ENCODE measurements at places on chromosomes 6 and 20.

DNA sequence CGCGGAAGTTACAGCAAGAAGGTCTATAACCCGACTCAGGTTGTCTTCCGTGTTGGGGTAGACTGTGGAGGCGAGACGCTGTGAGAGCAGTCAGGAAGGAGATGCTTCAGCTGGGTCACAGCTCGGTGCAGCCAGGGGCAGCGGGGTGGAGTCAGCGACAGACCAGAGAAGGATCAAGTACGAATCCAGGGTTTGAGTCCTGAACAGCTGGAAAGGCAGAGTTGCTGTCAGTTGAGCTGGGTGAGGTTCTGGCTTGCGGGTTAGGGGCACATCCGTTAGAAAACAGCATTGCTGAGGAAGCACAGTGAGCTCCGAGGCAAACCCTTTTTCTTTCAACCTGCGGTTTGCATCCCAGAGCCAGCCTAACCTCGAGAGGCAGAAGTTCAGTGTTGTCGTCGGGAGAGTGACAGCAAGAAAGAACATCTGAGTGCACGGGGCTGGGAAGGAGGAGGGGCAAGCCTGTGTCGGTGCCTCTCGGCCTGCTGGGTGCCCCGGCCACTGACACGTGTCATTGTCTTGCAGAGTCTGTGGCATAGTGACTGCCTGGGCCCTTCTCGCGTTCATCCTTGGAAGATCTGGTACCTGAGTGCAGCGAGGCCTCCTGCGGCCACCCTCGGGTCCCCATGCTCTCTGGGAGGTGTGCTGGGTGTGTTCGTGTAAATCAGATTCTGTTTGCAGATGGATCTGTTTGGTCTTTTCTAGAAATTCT is 20.0 kb downstream of the PNLDC1 start:
- DNase-seq, result no peak

DNA sequence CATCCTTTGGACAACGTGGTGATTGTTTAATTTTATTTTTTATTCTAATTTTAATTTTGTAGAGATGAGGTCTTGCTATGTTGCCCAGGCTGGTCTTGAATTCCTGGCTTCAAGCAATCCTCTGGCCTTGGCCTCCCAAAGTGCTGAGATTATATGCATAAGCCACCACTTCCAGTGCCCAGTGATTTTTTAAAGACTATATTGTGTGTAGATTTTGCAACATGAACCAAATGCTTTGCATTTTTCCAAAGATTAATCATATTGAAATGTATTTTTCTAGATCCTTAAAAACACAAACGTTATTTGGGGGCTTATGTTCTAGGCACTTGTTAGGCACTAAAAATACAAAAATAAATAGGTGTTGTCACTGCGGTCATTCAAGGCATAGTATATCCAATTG is 117.6 kb upstream of the CCN2 start:
- DNase-seq, result no peak

- no peak for DNase-seq
These were observed 208.7 kb downstream of the GMDS start for GRCh38 chr6:2036710-2037023.

GRCh38 chr6:139433631-139434419 is 59.4 kb upstream of the CITED2 start:
- DNase-seq, result peak; percentile 31

GRCh38 chr6:37765182-37765775 is 54.2 kb upstream of the ZFAND3 start:
- DNase-seq, result no peak
